ENCODE measurements at places on chromosomes 6 and 20.

- DNase-seq: no peak
Observed at GRCh38 chr6:109326351-109326750, 55.9 kb downstream of the CD164 start.

GRCh38 chr20:37327748-37328147, 18.2 kb upstream of the SRC start:
- DNase-seq: no peak

- DNase-seq: no peak
Observed at GRCh38 chr20:39630215-39630908, 668.2 kb downstream of the DHX35 start.

DNA sequence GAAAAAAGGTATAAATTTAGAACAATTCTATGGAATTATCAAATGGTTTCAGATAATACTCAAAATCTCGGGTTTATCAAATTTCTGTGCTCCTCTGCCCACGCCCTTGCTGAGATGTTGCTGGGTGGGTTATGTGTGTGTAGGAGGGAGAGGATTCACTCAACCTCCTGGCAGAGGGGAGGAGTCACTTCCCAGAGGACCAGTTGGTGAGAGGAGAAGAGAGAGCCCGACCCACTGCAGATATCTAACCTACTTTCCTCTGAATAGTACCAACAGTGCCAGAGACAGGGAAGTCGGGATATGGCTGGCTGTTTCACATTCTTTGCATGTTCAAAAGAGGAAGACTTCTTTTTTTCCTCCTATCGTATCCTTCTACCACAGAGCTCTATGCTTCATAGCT, 187.1 kb upstream of the MAN1A1 start:
- DNase-seq: no peak

GRCh38 chr6:147986846-147987245, 355.8 kb upstream of the SASH1 start:
- no peak for DNase-seq

DNA sequence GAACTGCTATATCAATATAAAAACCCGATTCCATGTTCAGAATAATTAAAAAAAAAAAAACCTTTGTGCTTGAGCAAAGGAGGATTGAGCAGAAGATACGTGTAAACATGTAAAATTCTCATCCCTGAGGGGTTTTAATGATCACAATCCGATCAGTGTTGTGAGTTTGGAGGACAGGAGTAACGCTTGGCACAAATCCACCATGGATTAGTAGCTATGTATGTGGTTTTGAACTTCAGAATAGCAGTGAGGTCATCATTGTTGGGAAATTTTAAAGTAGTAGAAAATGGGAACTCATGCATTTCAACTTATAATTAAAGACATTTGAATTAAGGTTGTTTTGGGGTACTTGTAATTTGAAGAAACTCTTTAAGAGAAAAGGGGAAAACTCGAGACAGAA, 203.2 kb downstream of the RPS12 start:
- no peak for DNase-seq

DNA sequence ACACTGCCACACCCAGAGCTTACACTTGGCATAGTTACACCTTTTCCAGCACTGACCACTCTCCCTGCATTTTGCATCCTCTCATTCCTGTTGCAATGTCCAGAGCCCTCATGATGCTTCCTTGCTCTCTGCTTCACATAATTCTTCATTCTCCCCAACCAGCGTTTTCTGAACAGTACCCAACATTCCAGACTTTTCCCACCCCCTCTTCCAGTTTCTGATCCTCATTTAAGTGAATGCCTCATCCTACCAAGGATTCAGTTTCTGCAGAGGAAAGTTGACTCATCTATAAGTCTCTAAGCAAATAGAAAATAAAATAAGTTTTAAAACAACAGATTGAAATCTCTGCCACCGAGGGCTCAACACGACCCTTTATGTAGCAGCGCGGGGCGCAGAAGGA, 321.3 kb upstream of the TCF21 start:
- DNase-seq: no peak

- no peak for DNase-seq
Observed at GRCh38 chr6:18289283-18289682, 25.0 kb upstream of the DEK start.

GRCh38 chr20:58246346-58246745, 17.9 kb upstream of the ANKRD60 start:
- no peak for DNase-seq

GRCh38 chr6:120960761-120961160, 373.5 kb downstream of the TBC1D32 start:
- DNase-seq: no peak

DNA sequence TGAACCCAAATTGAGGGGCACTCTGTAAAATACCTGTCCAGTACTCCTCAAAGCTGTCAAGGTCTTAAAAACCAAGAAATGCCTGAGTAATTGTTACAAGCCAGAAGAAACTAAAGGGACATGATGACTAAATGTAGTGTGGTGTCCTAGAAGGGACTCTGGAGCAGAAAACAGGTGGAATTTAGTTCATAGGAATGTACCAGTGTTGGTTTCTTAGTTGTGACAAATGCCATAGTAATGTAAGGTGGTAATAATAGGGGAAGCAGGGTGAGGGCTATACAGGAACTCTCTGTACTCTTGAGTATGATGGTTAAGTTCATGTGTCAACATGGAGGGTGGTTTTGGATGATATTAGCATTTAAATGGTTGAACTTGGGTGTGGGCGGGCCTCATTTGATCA, 92.3 kb downstream of the CNBD2 start:
- no peak for DNase-seq

GRCh38 chr6:19042420-19042819, 655.3 kb downstream of the RNF144B start:
- no peak for DNase-seq

DNA sequence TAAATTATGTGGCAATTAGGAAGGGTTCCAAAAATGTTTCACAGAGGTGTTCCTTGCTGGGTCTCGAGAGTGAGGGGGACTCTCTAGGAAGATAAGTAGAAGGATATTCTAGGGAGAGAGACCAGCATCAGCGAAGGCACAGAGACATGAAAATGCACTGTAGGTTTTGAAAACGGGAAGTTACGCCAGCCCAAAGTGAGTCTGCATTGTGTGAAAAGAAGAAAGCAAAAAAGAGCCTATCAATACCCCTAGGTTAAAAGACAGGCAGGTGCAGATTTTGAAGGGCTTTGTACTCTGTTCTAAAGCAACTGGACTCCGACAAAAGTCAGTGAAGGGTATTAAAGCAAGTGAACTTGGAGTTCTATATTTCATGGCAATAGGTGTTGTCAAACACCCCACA, 25.7 kb upstream of the MRAP2 start:
- DNase-seq: no peak

GRCh38 chr6:147640606-147641005, 132.1 kb downstream of the SAMD5 start:
- DNase-seq: no peak

DNA sequence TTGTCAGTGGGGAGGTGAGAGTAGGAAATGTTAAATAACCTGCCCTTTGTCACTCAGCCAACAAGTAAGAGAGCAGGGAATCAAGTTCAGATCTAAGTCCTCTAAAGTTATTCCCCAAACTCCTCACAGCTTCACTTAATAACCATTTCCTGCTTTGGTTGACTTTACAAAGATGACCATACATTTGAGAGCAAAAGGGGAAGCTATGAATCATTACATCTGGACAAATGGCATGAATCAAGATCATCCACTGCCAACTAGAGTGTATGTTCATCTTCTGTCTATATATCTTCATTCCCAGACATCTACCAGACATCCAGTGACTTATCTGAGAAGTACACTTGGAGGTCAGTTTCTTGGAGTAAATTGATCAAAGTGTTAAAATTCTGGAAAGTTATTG, 15.1 kb upstream of the HIVEP2 start:
- DNase-seq: no peak

GRCh38 chr6:87291883-87292282, 30.5 kb upstream of the SMIM8 start:
- DNase-seq: no peak

GRCh38 chr20:20737158-20737557, 24.7 kb upstream of the RALGAPA2 start:
- DNase-seq: no peak

GRCh38 chr6:41430875-41431274, 95.5 kb downstream of the NCR2 start:
- DNase-seq: no peak

- DNase-seq: no peak
Observed at GRCh38 chr6:44386929-44387345, 569 bp upstream of the CDC5L start.

GRCh38 chr6:1812034-1812433, 202.3 kb downstream of the FOXC1 start:
- no peak for DNase-seq

GRCh38 chr20:15708984-15709598, 864.2 kb downstream of the KIF16B start:
- peak; percentile 1 for DNase-seq

DNA sequence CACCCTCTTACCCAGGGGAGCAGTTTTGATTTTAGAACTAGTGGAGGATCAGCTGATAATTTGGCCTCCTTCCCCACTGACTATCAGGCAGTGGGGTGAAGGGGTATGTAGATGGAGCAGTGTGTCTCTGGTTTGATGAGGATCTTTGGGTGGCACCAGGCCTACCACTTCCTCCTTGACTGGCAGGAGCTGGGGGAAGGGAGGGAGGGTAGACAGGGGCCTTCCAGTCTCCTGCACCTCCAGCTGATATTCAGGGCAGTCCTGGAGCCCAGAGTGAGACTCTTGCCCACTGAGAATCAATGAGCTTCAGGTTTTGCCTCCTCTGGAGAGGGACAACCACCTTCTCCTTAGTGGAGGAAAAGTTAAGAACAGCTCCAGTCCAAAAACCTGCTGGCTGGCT, 3.2 kb downstream of the DEF6 start:
- no peak for DNase-seq

DNA sequence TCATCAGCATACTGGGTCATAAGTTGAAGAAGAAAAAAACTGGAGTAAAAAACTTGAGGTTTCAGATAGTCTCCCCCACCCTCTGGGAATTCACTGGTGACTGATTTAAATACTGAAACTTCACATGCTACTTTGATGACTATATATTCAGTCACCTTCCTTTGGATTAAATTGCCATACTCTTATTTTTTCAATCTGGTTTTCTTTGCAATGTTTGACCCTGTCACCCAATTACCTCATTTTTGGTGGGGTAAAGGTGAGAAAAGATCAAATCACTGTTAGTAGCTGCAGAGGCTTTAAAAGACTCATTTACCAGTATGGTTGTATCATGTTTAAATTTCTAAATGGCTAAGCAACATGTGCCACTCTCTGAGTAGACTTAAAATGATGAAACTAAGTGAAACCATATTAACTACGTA, 862.7 kb upstream of the FLRT3 start:
- DNase-seq: no peak

DNA sequence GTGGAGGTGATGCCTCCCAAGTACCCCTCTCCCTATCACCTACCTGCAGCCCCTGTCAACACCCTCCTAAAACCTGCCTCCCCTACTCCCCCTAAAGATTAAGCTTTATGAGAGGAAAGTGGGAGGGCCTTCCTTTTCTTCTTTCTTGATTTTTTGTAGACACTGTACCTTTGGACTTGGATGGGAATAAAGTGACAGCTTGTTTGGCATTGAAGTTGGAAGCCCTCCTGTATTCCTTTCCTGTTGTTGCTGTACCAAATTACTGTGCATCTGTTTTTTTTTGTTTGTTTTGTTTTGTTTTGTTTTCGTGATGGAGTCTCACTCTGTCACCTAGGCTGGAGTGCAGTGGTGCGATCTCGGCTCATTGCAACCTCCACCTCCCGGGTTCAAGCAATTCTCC, 99.3 kb upstream of the NFATC2 start:
- no peak for DNase-seq
